Thoracic aorta (tissue), 2 donors: ENCODE measurements at places on chromosomes 4 and X. TPM values are rescaled to one million over a fixed set of nuclear protein-coding genes. Genes with fewer than 3 reads are reported as not detected.

GRCh38 chr4:108762559-108763225 is at the start of gene ETNPPL:
Gene ETNPPL (minus strand): TSS chr4:108763053. CDS start chr4:108762898, 155 bp downstream.
- no peaks in the 10 kb centered on the region for H3K36me3 ChIP-seq
- no peaks in the 10 kb centered on the region for H3K4me1 ChIP-seq
- H3K27ac ChIP-seq: no peak within 1 kb of the TSS
- no peak for DNase-seq
- peak within 1 kb of the TSS; percentile 70 for H3K4me3 ChIP-seq

DNA sequence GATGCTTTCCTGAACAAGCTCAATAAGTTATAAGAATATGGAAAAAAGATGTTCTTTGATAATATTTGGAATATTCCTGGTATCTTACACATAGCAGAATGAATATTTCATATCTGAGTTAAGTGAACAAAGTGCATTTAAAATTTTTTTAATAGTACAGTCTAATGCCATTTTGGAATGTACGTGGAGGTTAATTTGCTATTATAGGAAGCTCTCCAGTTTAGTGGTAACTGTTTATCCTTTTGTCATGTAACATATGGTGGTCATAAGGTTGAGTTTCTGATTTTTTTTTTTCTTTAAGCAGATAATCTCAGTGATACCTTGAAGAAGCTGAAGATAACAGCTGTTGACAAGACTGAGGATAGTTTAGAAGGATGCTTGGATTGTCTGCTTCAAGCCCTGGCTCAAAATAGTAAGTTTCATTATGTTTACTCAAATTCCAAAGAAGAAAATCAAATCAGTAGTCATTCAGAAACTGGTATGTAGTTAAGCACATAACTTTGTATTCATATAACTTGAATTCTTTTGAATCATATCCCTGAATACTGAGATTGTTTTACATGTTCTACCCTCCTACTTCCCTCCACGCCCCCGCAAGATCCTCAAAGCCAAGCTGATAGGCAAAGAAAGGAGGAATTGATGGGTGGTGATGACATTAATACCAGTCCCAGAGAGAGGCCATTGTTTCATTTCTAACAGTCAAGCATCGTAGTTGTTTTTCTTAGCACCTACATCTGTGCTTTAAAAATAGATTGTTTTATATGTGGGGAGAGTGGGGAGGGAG is 32.1 kb downstream of the RAP1GDS1 start:
- H3K4me3 ChIP-seq: no peak overlapping the region
- no peaks in the 10 kb centered on the region for H3K27me3 ChIP-seq
- H3K4me1 ChIP-seq: peaks cover 5% of the 10 kb centered on the region
- DNase-seq: no peak
- no peak overlapping the region for H3K27ac ChIP-seq

CCNQ gene
- 27.2 TPM for total RNA-seq

DNA sequence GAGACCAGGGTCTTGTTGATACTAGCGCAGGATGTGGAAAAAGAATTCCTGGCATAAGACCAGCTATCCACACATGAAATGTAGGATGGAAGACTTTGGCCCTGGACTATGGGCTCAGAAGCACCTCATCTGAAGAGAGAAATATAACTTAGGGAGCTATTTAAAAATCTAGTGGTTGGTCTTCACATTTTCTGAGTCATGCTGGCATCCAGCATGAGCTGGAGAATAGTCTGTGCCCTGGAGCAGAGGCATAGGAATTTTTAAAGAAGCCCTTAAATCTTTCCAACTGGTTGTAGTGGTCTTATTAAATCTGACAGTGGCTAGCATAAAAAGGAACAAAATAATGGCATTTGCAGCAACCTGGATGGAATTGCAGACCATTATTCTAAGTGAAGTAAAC is 86.3 kb downstream of the SMARCA5 start:
- DNase-seq: no peak
- peaks cover 8% of the 10 kb centered on the region for H3K4me1 ChIP-seq
- H3K27me3 ChIP-seq: no peaks in the 10 kb centered on the region

- no peaks in the 10 kb centered on the region for H3K36me3 ChIP-seq
- H3K27ac ChIP-seq: peak overlapping the region; percentile 53
These were observed 409 bp upstream of the MPP1 start for GRCh38 chrX:154805696-154806091.

DNA sequence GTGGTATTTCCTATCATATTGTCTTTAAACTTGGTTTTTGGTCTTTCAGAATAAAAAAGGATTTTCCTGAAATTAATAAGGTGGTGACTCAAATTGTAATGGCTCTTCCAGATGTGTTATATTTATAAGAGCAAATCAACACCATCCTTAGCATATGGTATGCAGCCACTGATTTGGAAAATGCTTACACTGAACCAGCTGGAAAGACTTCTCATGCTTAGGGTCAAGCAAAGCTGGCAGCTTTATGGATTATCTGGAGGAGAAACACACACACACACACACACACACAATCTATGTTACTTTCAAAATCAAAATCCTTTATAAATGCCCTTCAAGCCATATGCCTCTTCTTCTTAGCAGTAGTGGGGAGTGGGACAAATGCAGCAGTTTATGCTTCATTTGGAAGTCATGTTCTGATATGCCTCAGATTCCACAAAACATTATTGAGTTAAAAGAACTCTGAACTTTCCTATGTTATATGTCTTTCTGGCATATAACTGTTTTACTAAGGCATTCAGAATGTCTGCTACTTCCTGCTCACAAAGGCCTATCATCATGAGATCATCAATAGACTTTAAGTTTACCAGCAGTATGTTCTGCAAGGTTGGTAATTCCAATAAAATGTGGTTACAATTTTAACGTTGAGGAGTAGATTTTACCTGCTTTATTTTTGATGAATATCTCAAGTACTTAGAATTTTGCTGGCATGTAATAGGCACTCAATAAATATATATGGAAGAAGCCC is 72.9 kb upstream of the PRDM5 start:
- H3K36me3 ChIP-seq: no peaks in the 10 kb centered on the region
- DNase-seq: no peak
- no peaks in the 10 kb centered on the region for H3K4me1 ChIP-seq
- H3K27me3 ChIP-seq: no peaks in the 10 kb centered on the region

GRCh38 chr4:4890574-4891255 is 31.2 kb downstream of the MSX1 start:
- DNase-seq: no peak
- H3K4me1 ChIP-seq: peaks cover 14% of the 10 kb centered on the region
- no peaks in the 10 kb centered on the region for H3K36me3 ChIP-seq
- peak overlapping the region; percentile 43 for H3K4me3 ChIP-seq

DNA sequence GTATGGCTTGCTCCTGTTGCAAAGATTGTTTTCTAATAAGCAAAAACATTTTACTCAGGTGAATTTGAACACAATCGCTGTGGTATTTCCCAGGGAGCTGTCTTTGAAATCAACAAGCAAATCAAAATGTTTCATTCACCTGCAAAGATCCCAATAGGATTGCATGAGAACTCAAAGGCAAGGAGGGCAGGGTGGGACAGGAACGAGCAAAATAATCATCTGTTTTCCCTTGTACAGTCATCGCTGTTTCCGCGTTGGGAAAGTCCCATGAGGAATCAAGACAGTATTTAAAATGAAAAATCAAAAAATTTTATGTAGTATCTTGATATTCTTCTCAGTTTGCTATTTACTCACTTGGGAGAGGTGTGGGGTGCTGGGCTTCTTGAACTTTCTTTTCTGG is 198.8 kb downstream of the STIM2 start:
- no peaks in the 10 kb centered on the region for H3K4me1 ChIP-seq
- H3K36me3 ChIP-seq: no peaks in the 10 kb centered on the region
- H3K27me3 ChIP-seq: no peaks in the 10 kb centered on the region
- H3K4me3 ChIP-seq: no peak overlapping the region
- no peak overlapping the region for H3K27ac ChIP-seq

GAGE13 gene
- total RNA-seq: not detected

MTNR1A gene
- total RNA-seq: not detected

- H3K4me1 ChIP-seq: no peaks in the 10 kb centered on the region
- no peak for DNase-seq
- no peak overlapping the region for H3K4me3 ChIP-seq
- H3K36me3 ChIP-seq: no peaks in the 10 kb centered on the region
- H3K27me3 ChIP-seq: no peaks in the 10 kb centered on the region
These were observed 82.1 kb upstream of the NKX1-1 start for GRCh38 chr4:1488357-1488756.

DNA sequence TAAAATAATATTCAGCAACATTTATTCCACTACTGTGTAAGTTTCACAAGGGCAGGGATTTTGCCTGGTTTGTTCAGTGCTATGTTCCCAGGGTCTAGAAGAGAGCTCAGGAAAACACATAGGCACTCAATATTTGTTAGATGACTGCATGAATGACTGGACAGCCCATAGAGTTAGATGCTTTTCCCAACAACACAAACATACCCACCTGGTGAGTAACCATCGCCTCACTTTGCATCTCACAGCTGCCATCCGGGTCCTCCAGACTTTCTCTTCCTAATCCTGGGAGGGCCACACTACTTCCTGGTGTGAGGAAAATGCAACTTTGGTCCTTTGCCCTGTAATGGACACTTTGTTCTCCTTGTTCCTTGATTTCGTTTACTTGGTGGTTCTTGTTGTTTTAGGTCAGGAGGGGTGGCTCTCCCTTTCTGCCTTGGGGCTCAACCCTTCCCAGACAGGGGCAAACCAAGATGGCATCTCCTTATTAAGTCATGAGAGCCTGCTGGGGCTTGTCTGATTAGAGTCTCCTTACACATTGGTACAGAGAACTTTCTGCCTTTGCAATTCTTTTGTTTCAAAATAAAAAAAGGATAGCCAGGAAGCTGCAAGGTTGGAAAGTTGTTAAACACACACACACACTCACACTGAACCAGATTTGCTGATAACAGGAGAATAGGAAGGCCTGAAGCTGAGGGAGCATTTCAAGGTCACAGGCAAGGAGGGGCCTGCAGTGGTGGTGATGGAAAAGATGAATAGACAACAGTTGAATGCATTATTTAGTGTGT is 190.6 kb downstream of the MID1IP1 start:
- H3K36me3 ChIP-seq: no peaks in the 10 kb centered on the region
- DNase-seq: no peak
- no peaks in the 10 kb centered on the region for H3K4me1 ChIP-seq
- H3K4me3 ChIP-seq: no peak overlapping the region
- no peaks in the 10 kb centered on the region for H3K27me3 ChIP-seq
- H3K27ac ChIP-seq: no peak overlapping the region

DNA sequence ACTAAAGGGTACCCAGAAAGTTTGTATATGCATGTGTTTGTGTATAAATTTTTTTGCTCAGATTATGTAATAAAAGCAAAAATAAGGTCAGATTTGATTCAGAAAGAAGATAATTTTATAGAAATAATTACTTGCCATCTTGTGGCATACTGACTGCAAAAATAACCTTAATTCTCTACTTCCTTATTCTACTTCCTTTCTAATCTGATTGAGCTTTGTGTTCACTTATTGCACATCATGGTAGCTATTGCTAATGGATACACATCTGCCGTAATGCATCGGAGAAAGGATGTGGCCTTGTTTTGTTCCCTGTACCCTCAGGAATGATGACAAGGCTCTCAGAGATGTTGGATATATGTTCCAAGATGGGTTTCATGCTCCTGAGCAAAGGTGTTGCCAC is 10.5 kb upstream of the GNPDA2 start:
- no peaks in the 10 kb centered on the region for H3K36me3 ChIP-seq
- DNase-seq: no peak
- no peak overlapping the region for H3K27ac ChIP-seq
- no peak overlapping the region for H3K4me3 ChIP-seq

C4orf50 gene
- total RNA-seq: 0.14 TPM

DNA sequence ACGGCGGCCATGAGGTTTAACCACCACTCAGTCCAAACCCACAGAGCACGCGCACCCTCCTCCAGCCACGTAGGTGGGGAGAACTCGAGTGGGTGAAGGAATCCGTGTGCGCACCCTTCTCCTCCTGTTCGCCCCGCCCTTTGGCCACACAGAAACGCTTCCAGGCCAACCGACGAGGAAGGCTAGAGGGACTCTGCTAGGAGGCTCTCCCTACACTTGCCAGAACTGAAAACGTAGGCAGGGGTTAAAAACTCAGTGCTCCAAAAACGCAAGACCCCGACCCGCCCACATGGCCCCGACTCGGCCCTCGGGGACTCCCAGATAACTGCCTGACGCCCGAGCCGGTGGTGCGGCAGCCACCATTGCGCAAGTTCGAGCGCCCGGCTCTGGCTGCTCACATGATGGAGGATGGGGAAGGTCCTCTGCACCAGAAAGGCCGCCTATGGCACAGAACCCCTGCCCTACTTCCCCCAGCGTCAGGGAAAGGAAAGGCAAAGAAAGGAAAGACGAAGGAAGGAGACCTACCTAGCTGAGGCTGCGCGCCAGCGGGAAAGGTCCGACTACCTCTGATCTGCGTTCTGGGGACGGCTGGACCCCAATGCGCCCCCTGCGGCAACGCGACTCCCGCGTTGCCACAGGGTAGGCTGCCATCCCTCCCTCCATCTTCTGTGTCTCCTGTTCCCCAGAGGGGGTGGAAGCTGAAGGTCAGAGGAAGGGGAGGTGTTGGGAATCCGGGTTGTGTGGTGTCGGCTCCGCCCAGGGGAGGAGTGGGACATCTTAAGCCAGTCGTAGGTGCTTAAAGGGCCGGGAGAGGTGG is 201.9 kb upstream of the AGTR2 start:
- no peak for DNase-seq
- no peaks in the 10 kb centered on the region for H3K4me1 ChIP-seq
- H3K27me3 ChIP-seq: no peaks in the 10 kb centered on the region
- H3K36me3 ChIP-seq: no peaks in the 10 kb centered on the region
- peak overlapping the region; percentile 30 for H3K27ac ChIP-seq

C1QTNF7 gene
- 18.2 TPM for total RNA-seq

DNA sequence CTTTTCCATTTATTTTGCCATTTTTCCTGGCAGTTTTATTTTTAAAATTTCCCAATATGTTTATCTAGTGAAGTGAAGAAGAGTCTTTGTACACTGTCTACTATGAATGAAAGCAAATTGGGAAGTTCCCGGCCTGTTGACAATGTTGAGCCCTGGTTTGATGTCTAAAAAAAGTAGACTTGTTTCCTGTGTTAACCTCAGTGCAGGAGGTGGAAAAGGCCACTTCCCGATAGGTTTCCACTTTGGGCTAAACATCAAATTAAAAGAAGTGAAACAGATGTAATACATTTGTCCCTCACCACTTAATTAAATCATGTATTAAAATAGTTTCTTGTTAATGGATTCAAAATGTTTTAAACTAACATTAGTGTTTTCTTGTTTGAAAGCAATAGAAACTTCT is 30.0 kb downstream of the BBS12 start:
- H3K36me3 ChIP-seq: no peaks in the 10 kb centered on the region
- H3K4me1 ChIP-seq: peaks cover 13% of the 10 kb centered on the region
- H3K4me3 ChIP-seq: no peak overlapping the region
- no peak for DNase-seq
- no peak overlapping the region for H3K27ac ChIP-seq

TMEM144 gene
- total RNA-seq: 24.2 TPM

CENPVL3 gene
- total RNA-seq: not detected

NAA10 gene
- total RNA-seq: 60.1 TPM

DNA sequence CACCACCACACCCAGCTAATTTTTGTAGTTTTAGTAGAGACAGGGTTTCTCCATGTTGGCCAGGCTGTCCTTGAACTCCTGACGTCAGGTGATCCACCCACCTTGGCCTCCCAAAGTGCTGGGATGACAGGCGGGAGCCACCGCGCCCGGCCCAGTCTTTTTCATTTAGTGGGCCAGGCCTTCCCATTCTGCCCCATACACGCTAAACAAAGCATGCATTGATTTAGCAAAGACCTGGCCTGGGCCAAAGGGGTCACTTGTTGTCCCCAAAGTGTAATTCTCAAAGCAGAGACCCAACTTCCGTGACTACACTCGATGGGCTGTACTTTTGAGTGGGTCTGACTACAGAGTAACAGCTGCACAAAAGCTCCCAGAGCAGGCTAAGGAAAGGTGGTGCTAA is 29.2 kb downstream of the CNGA2 start:
- no peaks in the 10 kb centered on the region for H3K27me3 ChIP-seq
- H3K27ac ChIP-seq: no peak overlapping the region
- no peak for DNase-seq

GRCh38 chr4:173195109-173195508 is 26.5 kb downstream of the GALNT7 start:
- no peak overlapping the region for H3K4me3 ChIP-seq
- no peaks in the 10 kb centered on the region for H3K27me3 ChIP-seq
